ENCODE measurements at places on chromosomes 1 and 21.

DNA sequence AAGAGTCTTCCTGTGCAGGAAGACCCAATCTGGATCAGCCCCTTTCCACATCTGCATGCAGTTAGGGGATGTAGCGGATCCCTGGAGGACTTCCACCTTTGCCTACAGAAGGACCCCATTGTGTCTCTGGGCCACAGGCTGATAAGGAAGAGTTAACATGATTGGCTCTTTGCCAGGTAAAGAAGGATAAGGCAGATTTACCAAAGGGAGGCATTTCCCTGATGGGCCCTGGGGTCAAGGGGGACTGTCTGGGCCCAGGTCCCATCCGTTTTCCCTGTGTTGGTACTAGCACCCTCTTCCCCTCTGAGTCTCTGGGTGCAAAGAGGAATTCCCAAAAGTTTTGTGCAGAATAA is 29.1 kb downstream of the SLC26A9 start:
- no peak for DNase-seq

- DNase-seq: no peak
Observed at GRCh38 chr1:224287714-224288113, 42.3 kb downstream of the NVL start.

DNA sequence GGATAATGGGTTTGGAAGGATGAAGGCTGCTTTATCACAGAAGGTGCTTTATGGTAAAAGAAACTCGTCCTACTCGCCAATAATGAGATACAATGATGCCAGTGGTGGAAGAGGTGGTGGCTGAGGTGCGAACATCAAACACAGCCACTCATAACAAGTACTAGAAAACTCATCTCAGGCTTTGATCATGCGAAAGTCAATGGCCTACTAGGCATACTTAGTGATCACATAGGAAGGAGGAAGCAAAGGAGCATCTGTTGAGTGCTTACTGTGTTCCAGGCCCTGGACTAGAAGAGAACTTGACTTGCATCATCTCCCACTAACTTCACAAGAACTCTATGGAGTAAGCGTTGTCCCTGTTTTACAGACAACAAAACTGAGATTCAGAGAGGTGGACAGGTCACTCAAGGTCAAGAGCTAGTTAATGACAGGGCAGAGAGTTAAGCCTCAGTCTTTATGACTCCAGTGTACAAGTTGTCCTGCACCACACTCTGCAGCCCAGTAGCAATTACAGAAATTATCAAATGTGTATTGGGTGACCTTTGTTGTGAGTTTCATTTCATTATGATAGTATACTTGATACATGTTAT is 33.6 kb downstream of the RUNX1 start:
- DNase-seq: no peak

GRCh38 chr1:172134087-172134731 is 286.3 kb upstream of the C1orf105 start:
- no peak for DNase-seq

All from activated T-cell treated with anti-CD3 and anti-CD28 coated beads for 1 hour (primary cell).